Suprapubic skin (tissue), 4 donors: ENCODE measurements at places on chromosomes 11 and 22.

- no peak for DNase-seq
Observed at GRCh38 chr11:47161134-47161854, 15.4 kb downstream of the ARFGAP2 start.

- no peak for DNase-seq
Observed at GRCh38 chr11:12669930-12670329, 4.3 kb upstream of the TEAD1 start.

DNA sequence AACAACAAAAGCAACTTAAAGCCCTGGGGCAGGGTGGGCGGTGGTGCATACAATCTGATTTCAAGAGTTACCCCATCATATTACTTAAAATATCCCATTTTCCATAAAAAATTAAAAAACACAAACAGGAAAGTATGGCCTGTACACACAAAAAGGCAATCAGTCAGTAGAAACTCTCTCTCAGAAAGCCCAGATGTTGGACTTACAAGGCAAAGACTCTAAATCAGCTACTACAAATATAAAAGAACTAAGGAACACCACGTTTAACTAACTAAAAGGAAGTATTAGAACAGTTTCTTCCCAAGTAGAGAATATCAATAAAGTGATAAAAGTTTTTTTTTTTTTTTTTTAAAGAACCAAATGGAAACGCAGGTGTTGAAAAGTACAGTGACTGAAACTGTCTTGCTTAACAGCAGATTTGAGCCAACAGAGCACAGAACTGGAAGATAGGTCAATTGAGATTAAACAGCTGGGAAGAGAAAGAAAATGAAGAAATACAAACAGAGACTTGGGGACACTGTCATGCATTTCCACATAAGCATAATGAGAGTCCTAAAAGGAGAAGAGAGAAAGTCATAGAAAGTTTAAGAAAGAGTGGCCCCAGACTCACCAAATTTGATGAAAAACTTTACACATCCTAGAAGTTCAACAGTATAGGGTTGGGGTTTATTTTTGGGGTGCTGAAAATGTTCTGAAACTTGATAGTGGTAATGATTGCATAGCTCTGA lies 8.6 kb downstream of the SC5D start:
- no peak for DNase-seq

- DNase-seq, result no peak
Observed at GRCh38 chr22:29693671-29694070, 26.1 kb upstream of the CABP7 start.

DNA sequence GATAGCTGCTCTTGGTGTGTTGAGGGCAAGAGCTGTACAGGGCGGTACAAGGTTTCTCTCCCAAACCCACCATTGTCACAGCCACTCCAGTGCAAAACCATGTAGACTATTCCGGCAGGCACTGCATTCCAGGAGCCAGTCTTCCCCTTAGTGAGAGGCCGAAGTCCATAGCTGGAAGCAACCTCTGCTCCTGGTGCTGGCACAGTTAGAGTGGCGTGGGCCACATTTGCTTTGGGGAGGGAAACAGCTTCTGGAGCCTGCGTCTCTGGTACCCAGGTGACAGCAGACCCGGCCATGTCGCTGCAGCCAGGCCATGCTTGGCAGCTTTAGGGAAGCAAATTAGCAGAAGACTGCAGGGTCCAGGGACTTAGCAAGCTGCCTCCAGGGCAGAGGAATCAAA lies 788.0 kb downstream of the BRD1 start:
- DNase-seq, result no peak

DNA sequence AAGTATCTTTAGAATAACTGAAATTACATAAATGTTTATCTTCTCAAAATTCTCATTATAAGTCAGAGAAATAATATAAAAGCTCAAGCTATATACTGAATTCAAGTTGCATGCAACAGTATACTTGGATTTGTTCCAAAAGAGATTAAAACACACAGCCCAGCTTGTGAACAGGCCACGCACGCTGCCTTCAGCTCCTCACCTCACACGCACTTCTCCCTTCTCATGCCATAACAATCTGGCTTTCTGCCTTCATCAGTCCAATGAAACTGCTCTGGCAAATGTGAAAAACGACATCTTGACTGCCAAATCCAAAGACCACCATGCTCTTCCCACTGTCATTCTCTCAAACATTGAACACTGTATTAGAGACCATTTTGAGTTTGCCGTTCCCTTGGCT lies 22.1 kb downstream of the ATP6V1E1 start:
- no peak for DNase-seq

- peak; percentile 83 for DNase-seq
Observed at GRCh38 chr11:17351510-17352176, at the start of gene NCR3LG1. TSS of gene NCR3LG1 (plus strand) at chr11:17351800. CDS start at chr11:17351970, 170 bp downstream.

DNA sequence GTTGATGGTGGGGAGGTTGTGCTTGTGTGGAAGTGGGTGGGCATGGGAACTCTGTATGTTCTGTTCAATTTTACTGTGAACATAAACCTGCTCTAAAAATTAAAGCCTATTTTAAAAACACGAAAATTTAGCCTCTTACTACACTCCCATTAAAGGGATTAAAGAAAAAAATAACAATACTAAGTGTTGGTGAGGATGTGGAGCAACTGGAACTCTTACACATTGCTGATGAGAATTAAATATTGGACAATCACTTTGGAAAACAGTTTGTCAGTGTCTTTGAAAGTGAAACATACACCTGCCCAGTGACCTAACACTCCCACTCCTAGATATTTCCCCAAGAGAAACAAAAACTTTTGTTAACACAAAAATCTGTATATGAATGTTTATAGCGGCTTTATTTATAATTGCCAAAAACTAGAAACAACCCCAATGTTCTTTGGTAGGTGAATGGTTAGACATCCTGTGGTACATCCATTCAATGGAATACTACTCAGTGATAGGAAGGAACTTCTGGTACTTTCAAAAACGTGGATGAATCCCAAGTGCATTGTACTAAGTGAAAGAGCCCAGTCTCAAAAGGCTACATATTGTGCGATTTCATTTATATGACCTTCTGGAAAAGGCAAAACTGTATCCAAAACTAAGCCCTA lies 23.5 kb downstream of the LRRC32 start:
- DNase-seq, result no peak

- DNase-seq, result no peak
Observed at GRCh38 chr11:121801394-121801748, 314.6 kb downstream of the BLID start.

DNA sequence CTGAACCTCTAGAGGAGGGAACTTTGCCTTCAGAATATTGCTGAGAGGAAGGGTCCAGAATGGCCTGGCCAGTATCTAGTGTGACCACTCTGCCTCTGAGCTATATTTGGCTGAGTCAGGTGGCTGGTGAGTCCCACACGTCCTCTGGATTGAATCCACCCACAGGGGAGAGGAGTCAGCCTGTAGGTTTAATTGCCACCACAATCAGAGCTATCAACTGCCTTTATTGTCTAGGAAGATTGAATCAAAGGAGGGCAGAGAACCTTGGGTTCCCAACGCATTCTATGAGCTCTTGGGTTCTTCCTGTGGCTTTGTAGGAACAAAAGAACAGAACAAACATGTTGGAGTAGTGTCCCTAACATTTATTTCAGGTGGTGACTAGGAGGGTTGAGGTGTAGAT lies 67.7 kb downstream of the ST3GAL4 start:
- DNase-seq, result no peak

DNA sequence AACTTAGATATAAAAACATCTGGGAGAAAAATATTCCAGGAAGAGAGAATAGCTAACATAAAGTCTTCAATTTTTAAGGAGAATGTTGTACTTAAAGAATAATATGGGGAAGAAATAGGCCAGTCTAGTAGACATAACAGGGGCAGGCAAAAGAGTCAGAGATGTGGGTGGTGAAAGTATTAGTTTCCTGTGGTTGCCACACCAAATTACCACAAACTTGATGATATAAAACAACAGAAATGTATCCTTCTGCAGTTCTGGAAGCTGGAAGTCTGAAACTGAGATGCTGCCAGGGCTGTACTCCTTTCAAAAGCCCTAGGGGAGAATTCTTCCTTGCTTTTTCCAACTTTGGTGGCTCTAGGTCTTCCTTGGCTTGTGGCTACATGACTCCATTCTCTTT lies 1309.7 kb downstream of the LRRC4C start:
- DNase-seq, result no peak
